ENCODE measurements at places on chromosomes 11 and 22.

DNA sequence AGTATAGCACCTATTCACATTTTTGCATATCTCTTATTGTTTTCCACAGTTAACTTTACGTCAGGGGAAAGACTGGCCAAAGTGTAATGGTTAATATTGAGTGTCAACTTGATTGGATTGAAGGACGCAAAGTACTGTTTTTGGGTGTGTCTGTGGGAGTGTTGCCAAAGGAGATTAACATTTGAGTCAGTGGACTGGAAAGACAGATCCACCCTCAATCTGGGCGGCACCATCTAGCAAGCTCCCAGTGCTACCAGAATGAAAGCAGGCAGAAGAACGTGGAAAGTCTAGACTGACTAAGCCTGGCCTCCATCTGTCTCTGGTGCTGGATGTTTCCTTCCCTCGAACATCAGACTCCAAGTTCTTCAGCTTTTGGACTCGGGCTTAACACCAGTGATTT lies 1900.7 kb upstream of the RAG2 start:
- DNase-seq, result no peak

- DNase-seq, result no peak
Measured at GRCh38 chr11:128341280-128342248, 245.8 kb downstream of the ETS1 start.

- DNase-seq, result no peak
Measured at GRCh38 chr22:46148816-46149511, 1.4 kb upstream of the PPARA start.

- no peak for DNase-seq
Measured at GRCh38 chr11:33885338-33886005, 6.4 kb downstream of the LMO2 start.

DNA sequence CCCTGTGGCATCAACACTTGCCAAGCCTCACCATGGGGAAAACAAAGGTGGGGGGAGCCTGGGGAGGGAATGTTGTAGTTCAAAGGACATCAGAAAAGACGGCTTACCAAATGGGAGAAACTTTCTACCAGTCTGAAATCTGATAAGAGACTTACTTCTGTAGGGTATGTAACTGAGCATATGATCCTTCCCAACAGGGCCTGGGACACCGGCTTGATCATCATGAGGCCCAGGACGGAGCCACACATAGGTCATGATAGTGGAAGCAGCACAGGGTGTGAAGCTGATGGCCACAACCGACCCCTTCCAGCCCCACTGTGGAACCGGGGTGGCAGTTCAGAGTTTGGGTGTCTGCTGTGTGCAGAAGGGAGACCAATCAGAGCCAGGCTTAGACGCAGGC lies 51.1 kb downstream of the MICAL3 start:
- DNase-seq, result no peak

DNA sequence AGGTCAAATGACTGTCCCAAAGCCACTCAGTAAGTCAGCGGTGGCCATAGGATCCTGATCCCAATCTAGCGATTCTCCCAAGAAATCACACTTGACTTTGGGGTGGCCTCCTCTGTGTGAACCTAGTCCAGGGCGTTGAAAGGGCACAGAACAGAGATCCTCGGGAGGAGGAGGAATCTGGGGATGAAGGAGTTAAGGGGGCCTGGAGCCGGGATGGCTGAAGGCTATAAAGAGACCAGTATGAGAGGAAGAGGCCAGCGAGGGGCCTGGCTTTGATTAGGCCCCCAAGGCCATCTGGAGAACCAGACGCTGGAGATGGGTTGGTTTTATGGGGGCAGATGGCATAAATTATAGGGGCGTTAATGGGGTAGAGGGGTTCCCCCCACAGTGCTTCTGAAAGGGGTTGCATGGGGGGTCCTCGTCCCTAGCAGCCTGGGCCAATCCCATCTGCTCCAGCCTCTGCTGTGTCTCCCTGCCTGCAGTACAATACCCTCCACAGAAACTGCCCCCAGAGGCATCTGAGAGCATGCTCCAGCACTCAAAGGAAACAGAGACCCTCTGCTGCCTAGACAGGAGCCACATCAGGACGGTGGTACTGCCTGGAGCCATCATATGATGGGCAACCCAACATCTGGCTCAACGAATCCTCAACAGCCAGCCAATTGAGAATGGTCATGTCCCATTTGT lies 35.2 kb upstream of the TRIM29 start:
- no peak for DNase-seq

- peak; percentile 32 for DNase-seq
Measured at GRCh38 chr11:61827571-61828378, at the start of gene FADS2. TSS of gene FADS2 (plus strand) at chr11:61828300. CDS start at chr11:61828391, 91 bp downstream.

- no peak for DNase-seq
Measured at GRCh38 chr11:94717667-94718066, 50.5 kb upstream of the AMOTL1 start.

- DNase-seq, result no peak
Measured at GRCh38 chr11:43579171-43579918, 101.2 kb upstream of the HSD17B12 start.

DNA sequence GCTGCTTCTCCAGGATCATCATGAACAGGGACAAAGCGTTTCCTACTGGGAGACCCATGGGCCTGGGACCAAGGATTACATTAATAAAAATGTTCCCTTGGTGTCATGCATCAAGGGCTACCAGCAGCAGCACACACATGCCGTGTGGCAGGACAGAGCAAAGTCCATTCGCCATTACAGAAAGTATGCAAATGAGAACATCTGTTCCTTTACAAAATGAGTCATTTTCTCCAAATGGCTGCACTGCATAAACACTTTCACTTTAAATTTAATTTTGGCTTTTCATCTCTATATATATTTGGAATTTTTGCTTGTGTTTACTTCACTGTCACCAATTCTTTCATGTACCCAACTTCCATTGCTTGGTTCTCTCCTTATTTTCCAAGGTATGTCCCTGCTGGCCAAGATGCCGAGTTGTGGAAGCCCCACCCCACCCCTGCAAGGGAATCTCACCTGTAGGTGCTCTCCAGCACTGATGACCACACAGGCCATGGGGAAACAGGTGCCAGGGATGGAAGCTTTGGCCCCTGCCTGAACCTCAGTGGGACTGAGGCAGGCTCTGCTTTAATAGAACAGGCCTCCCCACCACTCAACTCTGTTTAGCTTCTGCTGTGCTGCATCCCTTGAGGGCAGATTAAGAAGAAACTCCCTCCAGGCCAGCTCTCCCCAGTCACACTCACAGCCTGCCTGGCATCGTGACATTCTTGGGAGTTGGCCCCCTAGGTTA lies 15.6 kb upstream of the GNAZ start:
- no peak for DNase-seq

GRCh38 chr11:61152816-61153592 lies 8.2 kb downstream of the VPS37C start:
- DNase-seq, result no peak

GRCh38 chr11:130473056-130473794 lies 24.8 kb downstream of the ADAMTS15 start:
- no peak for DNase-seq

DNA sequence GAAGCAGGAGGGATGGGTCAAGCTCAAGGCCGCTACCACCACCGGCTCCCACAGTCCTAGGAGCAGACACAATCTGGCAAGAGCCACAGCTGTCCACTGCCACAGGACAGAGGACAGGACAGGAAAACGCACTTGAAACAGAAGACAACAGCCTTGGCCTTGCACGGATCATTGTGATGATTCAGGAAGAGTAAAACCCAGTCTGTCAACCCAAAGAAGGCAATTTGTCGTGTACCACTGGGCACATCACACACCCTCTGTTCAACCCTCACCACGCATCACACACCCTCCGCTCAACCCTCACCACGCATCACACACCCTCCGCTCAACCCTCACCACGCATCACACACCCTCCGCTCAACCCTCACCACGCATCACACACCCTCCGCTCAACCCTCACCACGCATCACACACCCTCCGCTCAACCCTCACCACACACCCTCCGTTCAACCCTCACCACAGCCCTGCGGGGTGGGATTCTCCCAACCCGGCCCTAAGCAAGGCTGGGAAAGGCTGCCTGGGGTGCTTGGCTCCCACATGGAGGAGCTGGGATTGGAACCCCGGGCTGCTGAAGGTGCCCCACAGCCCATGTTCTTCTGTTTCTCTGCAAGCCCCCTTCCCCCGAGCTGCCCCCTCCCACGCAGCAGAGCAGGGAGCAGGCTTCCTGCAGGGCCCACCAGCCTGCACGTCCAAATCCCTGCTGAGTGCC lies 11.3 kb upstream of the CDC42BPG start:
- DNase-seq, result no peak

- DNase-seq, result no peak
Measured at GRCh38 chr11:88553204-88553603, 215.7 kb upstream of the CTSC start.

GRCh38 chr11:7573193-7573557 lies 59.4 kb downstream of the PPFIBP2 start:
- no peak for DNase-seq

- no peak for DNase-seq
Measured at GRCh38 chr11:10294290-10294953, 403 bp upstream of the SBF2 start.

DNA sequence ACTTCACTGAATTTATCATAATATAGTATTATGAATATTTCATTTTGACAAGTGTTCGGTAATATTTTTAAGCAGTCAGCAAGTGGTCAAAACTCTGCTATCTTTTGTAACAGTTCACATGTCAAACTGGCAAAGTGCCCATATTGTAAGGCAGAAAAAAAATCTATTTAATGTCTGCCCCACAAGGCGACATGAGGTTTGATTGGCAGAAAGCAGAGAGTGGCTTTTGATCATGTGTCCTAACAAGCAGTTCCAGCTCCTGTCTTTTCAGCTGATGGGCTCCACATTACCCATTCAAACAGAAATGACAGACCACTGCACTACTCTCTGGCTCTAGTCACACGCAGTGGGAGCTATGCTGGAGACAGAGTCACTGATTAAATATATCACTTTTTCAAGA lies 59.0 kb downstream of the SOX6 start:
- no peak for DNase-seq

GRCh38 chr11:57325735-57326048 lies 940 bp upstream of the TNKS1BP1 start:
- DNase-seq, result no peak

GRCh38 chr22:39254789-39255298 lies 10.1 kb upstream of the PDGFB start:
- no peak for DNase-seq

GRCh38 chr11:70747921-70748320 lies 349.6 kb downstream of the CTTN start:
- DNase-seq, result no peak

- no peak for DNase-seq
Measured at GRCh38 chr22:17152971-17153370, 6.1 kb downstream of the HDHD5 start.

DNA sequence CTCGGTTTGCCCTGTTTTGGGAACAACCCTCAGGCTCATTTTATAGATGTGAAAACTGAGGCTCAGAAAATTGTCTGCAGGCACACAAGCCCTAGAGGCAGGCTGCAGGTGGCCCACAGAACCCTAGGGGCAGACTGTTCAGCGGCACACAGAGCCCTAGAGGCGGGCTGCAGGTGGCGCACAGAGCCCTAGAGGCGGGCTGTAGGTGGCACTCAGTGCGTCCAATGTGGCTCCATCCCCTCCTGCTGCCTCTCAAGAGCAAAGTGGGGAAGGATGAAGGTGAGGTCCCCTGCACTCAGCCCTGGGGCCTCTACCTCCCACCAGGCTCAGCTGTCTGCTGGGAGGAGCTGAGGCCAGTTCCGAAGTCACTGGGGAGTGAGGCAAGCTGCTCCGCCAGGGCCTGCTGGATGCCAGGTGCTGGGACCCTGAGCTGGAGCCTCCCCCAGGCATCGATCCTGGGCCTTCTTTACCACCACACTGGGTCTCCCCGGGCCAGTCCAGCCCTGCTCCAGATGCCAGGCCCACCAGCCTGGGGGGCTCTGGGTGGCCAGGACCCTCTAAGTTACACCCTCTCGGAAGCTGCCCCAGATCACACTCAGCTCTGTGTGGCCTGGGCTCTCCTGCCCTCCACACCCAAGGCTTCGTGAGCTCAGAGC lies 2.3 kb downstream of the ACY3 start:
- no peak for DNase-seq

DNA sequence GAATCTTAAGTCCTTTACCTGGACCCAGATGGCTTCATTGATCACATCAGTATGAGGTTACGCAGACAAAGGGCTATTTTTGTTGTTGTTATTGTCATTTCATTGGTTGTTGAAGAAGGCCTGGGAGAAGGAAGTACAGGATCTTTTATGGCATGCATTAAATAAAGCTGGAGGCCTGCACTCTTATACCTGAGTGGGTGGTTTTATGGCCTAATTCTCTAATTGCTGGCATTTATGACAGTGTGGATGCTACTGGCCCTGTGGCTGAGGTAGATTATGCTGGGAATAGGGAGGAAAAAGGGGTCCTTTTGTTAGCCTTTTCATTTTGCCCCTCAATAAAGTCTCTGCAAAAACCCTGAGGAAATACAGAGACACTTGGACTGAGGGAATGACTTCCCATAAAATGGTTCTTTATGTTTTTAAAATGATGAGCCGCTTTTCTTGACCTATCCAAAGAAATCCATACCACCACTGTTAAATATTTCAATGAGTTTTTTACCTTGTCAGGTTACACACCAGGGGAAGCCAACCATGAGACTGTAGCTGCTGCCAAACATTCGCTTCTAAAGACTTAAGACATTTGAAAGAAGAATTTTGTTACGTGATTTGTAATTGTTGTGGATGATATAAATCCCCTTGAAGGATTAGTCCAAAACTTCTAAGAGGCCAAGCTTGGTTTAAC lies 6.8 kb downstream of the KMT2A start:
- no peak for DNase-seq

DNA sequence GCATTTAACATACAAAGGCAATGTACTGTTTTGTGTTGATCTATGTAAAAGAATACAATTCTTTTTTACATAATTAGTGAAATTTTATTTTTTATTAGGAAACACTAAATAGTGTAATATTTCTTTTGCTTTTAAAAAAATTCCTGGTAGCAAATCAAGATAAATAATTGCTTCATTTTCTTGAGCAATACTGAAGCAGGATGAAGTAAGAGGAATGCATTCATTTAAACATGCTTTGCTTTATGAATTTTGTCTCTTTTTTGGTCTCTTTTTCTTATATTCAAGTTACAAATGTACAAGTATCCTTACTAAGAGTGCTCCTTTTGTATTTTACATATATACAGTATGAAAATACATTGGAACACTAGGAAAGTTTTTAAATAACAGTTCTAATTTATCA lies 144.4 kb upstream of the TEAD1 start:
- no peak for DNase-seq

GRCh38 chr22:42880815-42881214 lies 23.7 kb upstream of the ARFGAP3 start:
- no peak for DNase-seq
